Activated CD4-positive, alpha-beta T cell treated with anti-CD3 and anti-CD28 coated beads for 48 hours (primary cell): ENCODE measurements at places on chromosomes 11 and 22.
A peak's percentile ranks its signal among the peaks of the same experiment; 100 is the strongest.

GRCh38 chr11:10499452-10499851, 41.5 kb downstream of the RNF141 start:
- no peak for DNase-seq

GRCh38 chr22:25663654-25664053, 78.3 kb upstream of the MYO18B start:
- DNase-seq, result no peak

GRCh38 chr11:65525546-65526480, 930 bp downstream of the SCYL1 start:
- no peak for DNase-seq

DNA sequence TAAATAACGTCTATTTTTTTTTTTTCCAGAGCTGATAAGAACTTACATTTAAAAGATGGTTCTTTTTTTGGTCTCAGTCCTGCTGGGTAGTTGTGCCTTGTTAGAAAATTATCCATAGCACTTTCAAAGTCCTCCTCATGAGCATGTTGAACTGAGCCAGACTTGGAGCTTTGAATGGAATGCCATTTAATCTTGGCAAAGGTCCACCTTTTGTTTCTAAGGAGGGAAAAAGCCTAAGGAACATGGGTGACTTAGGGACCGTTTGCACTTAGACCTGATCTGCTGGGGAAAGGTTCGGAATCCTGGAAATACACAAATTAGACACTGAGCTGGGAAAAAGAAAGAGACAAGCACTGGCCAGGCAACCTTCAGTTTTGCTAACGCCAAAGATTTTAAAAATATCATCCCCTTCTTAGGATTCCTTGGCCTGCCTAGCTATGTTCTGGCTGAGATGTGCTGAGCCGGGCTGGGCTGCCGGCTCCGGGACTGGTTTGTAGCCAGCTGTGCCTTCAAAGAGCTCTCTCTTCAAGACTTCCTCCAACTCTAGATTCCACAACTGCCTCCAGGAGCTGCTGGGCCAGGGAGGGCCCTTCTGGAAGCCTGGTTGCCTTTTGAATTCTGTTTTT, 67.4 kb downstream of the ENDOD1 start:
- DNase-seq, result no peak

GRCh38 chr11:120681434-120682331, 170.1 kb downstream of the GRIK4 start:
- no peak for DNase-seq

DNA sequence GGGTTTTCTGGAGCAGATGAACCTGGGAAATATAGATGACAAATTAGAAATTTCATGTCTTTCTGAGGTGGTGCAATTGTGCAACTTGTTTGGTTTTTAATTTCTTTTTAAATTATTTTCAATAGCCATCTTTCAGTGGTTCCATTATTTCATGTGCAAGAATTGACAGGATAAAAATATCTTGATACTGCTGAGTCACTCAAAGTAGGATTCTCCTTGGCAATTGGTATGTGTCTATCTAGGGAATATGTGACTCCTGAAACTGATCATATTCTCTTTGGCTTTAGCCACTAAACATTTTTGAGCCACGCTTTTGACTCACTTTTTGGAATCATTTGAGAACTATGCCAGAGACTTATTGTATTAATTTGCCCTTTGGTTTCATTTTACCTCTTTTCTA, 331.5 kb downstream of the KCNA4 start:
- no peak for DNase-seq

GRCh38 chr11:67382276-67383136, 9.1 kb upstream of the CLCF1 start:
- DNase-seq, result peak; percentile 89

DNA sequence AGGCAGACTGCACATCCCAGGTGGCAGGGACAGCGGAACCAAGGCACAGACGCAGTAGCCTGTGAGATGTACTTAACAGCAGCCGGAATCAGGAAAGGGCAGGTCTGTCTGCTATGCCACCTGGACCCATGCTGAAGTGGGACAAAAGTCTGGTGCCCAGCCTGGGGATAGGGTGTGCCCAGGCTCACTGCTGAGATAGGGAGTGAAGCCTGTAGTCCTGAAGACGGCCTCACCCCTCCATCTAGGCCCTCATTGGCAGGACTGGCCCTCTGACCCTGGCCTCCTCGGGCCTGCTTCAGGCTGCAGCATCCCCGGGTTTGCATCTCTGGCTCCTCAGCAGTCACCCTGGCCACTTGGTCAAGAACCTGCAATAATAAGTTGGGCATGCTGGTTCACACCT, 32.4 kb upstream of the TSKU start:
- no peak for DNase-seq

DNA sequence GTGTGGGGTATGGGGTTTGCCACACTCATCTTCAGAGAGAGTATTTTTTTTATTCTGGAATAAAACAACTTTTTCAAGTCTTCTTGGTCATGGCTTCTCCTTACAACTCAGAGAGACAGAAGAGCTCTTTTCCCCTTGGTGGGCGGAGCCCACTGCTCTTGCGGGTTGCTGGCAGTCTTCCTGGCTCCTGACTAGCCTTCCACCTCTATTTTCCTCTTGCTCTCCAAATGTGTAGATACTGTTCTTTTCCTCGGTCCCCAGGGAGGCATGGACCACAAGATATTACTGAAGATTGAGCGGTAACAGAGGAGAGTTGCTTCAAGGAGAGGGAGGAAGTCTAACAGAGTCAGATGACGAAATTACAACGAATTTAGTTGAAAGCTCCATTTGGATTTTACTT, 210.6 kb downstream of the NTM start:
- no peak for DNase-seq
